ENCODE measurements at places on chromosomes 3 and 15.
A peak's percentile ranks its signal among the peaks of the same experiment; 100 is the strongest.

GRCh38 chr15:48096813-48097212 is 24.0 kb upstream of the SLC24A5 start:
- DNase-seq, result peak; percentile 94

DNA sequence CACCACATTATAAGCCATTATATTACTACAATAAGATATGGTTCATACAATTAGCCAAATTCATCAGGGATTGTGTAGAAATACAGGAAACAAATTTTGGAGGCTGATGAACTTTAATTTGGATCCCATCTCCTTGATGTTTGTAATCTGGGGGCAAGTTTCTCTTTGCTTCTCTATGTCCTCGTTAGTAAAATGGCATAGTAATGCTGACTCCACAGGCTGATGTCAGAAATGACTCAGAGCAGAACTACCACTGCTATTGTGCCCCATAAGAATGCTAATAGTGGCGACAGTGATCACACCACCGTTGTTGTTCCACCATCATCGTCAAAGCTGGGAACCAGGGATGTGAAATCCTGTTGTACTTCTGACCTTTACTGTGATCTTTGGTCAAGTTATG is 722.3 kb upstream of the LMCD1 start:
- peak; percentile 3 for DNase-seq

- no peak for DNase-seq
Measured at GRCh38 chr3:61520966-61521628, 40.3 kb upstream of the PTPRG start.

DNA sequence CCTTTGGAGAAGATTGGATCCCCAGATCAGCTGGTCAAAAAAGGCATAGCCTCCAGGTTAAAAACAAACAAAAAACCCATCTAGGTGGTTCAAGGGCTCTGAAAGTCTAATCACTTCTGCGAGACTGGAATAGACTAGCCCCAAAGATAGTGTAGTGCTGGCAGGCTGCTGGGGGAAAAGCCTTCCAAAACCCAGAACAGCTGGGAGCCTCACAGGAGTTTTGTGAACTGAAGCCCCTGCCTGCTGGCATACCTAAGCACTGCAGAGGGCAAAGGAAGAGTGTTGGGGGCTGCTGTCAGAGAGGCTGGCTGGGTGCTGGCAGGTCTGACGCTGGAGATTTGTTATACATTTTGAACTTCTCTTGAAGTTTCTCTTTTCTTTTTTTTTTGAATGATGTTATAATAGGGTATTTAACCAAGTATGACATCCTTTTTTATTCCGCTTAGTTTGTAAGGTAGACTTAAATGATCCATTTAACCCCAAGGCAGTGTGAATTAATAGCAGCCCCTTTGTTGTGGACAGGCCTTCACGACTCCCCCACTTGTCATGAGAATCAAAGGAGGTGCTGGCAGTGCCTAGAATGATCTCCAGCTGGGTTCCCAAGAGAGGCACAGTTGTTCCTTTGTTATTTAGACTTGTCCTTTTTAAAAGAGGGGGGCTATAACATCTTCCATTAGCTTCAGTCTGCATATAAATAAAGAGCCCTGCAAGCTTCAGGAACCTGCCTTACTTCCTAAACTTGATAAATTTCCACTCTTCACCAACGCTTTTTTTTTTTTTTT is 53.9 kb downstream of the CRTC3 start:
- DNase-seq, result no peak

DNA sequence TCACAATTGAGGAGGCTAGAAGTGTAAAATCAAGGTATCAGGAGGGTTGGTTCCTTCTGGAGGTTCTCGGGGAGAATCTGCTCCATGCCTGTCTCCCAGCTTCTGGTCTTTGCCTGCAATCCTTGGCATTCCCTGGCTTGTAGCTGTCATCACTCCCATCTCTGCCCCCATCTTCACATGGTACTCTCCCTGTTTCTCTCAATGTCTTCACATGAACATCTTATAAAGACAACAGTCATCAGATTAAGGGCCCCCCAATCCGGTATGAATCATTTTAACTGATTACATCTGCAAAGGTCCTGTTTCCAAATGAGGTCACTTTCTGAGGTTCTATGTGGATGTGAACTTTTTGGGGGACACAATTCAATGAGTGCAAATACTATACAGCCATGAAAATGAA is 113.0 kb upstream of the GALNT15 start:
- DNase-seq, result peak; percentile 55

GRCh38 chr3:151777880-151778279 is 36.0 kb upstream of the AADAC start:
- DNase-seq, result no peak

DNA sequence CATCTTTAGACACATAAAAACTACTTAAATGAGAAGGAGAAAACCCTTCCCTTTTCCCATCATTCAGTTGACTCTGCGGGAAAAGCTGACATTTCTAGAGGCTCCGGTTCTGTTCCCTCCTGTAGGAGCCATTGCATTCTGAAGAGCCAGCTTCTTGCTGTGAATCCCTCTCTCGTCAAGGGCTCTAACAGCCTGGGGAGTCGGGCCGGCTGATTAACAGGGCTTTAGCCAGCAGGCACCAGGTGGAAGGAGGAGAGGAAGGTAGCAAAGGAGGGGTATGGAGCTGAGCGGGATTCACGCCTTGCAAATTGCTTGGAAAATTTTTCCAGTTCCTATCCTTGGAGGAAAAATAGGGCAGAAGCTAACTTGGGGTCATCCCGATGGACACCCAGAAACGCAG is 108.3 kb upstream of the UBE2E1 start:
- no peak for DNase-seq

GRCh38 chr3:128499724-128500275 is 6.8 kb upstream of the GATA2 start:
- peak; percentile 34 for DNase-seq

GRCh38 chr3:27105904-27106303 is 263.3 kb downstream of the NEK10 start:
- DNase-seq, result no peak

GRCh38 chr3:14762701-14763100 is 56.1 kb upstream of the FGD5 start:
- no peak for DNase-seq

- no peak for DNase-seq
Measured at GRCh38 chr15:86014016-86014415, 65.7 kb upstream of the AGBL1 start.

GRCh38 chr3:172596394-172596706 is 73.1 kb upstream of the TNFSF10 start:
- no peak for DNase-seq

DNA sequence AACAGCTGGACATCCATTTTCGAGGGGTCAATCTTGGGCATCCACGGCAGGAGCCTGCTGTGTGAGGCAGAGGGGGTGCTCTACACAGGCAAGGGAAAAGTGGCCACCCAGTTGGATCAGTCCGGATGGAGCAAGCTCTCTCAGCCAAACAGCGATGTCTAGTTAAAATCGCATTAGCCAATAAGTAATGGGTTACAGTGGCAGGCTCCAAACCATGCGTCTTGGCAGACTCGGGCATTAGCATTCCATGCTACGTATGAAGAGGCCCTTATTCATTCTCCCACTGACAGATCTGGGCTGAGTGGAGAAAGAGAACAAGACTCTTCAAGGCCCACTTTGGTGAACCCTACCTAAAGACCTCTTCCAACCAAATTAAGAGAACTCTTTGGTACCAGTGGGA is 49.3 kb downstream of the CCNB2 start:
- no peak for DNase-seq

DNA sequence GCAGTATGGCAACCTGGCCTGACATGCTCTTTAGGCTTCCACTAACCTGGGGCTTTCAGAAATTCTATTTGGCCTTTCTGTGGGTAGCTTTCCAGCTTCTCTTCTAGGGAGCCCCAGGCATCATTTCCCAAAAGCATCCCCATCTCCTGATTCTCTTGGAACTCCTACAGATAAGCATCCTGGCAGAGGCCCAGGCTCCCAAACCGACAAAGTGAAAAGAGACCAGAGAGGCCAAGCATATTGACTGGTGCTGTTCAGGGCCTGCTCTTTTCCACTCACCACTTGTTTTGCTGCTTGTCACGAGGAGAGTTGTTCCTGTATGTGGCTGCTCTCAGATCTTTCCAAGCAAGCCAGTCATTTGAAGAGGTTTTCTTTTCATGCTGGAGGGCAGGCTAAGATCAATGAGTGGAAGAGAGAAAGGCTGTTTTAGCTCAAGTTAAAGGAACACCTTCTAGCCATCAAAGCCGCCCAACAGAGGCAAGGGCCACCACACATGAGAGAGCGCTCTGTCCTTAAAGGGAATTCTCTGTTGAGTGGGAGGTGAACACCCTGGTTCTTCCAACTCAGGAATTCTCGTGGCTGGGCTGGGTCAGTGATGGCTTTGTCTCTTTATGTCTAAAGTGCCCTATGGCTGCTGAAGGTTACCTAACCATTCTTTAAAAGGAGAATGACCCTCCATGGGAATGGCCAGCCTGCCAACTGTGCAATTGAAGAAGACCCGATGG is 31.1 kb upstream of the NR2E3 start:
- DNase-seq, result no peak

- peak; percentile 26 for DNase-seq
Measured at GRCh38 chr3:22939349-22939748, 263.8 kb upstream of the UBE2E2 start.

DNA sequence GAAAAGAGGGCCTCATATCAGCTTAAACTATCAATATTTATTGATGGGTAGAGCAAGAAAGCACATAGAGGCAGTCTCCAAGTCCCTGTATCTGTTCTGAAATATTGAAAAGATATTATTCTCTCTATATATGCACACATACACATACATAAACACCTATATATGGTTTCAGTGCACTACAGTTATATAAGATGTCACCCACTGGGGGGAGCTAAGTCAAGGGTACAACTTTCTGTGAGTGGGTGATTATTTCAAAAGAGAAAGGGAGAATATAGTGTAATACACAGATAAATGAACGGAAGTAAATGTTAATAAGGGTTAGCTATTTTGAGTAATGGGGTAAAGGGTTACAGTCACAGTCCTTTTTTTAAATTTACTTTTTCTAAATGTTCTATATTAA is 8.8 kb downstream of the SNTN start:
- DNase-seq, result peak; percentile 33

DNA sequence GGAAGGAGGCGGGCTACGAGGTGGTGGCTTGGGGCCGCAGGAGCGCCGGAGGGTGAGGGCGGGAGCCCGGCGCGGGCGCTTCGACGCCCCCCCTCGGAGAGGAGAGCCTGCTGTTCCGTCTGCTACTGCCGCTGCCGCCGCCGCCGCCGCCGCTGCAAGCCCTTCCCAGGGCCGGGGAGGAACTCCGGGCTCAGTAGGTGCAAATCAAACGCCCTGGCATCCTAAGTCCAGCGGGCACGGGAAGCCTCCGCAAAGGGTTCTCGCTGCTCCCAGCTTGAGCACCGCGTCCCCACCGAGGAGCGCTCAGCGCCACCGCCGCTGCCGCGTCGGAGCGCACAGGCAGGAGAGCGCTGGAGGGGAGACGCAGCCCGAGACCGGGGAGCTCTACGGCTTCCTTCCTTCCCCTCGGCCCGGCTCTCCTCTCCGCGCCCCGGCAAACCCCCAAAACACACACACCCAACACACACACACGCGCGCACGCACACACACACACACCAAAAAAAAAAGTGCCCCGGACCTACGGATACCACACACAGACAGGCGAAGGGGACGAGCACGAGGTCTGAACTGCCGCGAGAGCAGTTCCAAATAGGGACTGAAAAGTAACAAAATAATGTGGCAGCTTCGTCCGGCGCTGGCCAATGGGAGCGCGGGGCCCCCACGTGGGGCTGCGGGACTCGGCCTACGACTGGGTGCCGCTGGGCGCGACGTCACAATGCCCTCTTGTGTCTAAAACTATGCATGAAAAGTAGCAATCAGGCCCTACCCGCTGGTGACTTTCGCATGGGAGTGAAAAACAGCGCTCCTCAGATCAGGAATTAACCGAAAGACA is at the start of gene TLE3:
TSS of gene TLE3 (minus strand) at position 597 of the 832 bp plus-strand sequence. CDS start 1,119 bp downstream, outside the sequence.
- DNase-seq, result peak; percentile 99

GRCh38 chr3:158718490-158719170 is 13.6 kb downstream of the RARRES1 start:
- DNase-seq, result peak; percentile 90

DNA sequence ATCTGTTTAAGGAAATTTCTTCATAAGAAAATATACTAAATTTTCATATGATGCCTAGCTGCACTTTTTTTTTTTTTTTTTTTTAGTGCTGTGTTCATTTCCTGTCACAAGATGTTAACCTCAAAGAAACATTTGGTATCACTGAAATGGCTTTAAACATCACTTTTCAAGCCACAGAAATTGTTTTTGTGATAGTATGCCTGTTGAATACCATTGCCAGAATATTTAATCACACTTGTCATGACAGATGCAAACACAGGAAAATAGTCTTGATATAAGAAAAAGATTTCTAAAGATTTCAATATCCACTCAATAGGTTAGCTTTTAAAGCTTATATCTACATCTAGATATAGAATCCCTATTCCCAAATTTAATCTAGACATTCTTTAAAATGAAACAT is 608.5 kb upstream of the AGTR1 start:
- no peak for DNase-seq

DNA sequence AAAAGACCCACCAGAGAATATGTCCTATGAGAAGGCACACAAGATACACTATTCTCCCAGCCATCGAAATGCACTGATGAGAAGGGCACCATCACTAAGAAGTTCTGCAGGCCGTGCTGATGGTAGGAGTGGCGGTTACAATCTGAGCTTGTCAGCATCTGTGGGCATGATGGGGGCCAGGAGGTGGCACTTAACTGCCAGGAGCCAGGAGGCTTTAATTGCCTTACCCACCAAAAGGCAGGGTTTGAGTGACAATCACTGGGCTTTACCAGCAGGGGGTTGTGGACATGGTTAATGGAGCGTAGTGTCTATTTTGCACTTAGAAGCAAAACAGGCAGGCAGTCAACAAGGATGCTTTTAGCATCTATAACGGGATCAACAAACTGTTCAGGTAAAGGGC is 16.0 kb upstream of the SQOR start:
- no peak for DNase-seq

DNA sequence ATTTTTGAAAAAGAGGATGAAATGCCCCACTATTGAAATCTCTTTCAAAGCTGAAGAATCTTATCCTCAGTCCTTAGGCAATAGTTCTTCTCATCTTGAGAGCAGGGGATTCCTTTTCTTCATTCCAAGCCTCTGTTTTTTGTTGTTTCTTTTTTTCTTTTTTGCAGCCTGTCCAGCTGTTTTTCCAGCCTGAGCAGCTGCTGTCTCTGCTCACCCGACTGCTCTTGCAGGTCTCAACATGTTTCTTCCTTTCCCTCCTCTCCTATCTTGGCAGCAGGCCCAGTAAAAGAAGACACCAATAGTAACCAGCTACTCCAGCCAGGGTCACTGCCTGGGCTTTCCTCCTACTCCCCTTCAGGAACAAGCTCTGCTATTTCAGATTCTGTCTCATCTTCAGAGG is 23.8 kb downstream of the MEX3B start:
- DNase-seq, result peak; percentile 18

- DNase-seq, result no peak
Measured at GRCh38 chr3:72816862-72817355, 31.3 kb downstream of the SHQ1 start.

Measured in fibroblast of skin of right quadriceps (primary cell).